ENCODE measurements at places on chromosomes 3 and 15. TPM values are rescaled to one million over a fixed set of nuclear protein-coding genes. Genes with fewer than 3 reads are reported as not detected.

DNA sequence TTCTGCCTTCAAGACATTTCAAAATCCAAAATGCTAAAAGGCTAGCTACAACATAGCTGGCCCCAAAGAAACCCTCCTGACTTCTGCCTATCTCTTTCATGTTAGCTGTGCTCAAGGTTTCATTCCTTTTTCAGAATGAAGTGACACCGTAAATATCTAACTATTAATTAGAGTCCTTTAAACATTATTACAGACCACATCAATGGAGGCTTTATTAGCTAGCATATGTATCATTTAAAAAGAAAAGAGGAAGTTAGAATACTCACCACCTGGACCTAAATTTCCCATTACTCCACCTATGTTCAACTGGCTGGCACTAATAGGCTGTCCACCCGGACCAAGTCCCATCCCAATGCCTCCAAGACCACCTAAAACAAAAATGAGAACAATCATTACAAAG, 24.6 kb downstream of the MYEF2 start:
- DNase-seq: no peak

Gene ROBO1
- total RNA-seq: 2.0 TPM

DNA sequence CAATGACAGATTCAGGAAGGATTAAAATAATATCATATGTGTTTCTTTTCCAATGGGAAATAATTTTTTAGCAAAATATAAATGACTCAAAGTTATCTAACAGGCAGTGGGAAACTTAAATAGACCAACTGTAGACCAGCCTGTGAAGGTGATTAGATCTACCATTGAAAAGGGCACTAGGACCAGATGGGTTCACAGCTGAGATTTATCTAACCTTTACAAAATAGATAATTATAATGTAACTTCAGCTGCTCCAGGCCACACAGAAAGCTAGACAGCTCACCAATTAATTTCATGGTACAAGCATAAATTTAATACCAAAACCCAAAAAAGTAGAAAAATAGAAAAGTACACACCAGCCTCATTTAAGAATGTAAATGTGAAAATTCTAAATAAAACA, 240.4 kb upstream of the MRPL3 start:
- no peak for DNase-seq

Gene UBE2Q2
- 42.9 TPM for total RNA-seq

GRCh38 chr3:50163572-50164455, 8.7 kb downstream of the SEMA3F start:
- DNase-seq: peak; percentile 86

GRCh38 chr15:42737529-42738328, 801 bp upstream of the CDAN1 start:
- DNase-seq: peak; percentile 35

DNA sequence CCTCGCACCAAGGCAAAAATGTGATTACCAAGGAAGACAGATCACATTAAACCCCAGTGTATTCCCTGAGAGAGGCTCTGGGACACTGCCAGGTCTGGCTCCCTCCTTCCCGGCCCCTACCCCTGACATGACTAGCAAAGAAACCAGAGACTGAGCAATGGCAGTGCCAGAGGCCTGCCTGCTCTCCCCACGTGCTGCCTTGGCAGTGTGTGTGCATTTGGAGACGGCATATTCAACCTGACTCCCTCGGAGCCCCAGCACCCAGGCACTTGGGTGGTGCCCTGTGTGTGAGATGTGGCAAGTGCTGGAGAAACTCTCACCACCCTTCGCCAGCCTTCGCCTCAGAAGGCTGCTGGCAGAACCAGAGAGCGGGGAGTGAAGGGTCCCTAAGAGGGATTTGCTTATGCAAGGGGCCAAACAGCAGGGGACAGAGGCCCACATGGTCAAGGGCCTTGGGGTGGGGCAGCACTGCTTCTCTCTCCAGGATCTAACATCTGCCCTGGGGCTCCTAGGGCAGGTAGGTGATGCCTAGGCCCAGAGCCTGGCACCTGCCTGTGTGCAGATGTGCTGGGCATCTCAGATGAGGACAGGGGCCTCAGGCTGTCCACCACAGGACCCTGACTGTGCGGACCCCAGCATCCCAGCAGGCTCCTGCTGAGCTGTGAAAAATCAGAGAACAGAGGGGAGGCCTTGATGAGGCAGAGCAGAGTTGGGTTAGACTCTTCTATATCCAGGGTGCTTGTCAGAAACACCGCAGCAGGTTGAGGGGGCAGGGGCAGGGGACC, 23.6 kb upstream of the PLXNA1 start:
- DNase-seq: no peak

GRCh38 chr3:115638991-115639390, 15.7 kb downstream of the GAP43 start:
- no peak for DNase-seq

Gene AGTR1
- total RNA-seq: 10.3 TPM

DNA sequence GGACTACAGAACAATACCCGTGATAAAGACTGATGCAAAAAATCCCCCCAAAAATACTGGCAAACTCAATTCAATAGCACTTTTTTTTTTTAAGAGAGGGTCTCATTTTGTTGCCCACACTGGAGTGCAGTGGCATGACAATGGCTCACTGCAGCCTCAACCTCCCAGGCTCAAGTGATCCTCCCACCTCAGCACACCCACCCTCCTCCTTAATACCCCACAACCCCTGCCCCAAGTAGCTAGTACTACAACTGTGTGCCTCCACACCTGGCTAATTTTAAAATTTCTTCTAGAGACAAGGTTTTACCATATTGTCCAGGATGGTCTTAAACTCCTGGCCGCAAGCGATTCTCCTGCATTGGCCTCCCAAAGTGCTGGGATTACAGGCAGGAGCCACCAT, 11.4 kb downstream of the TOP2B start:
- DNase-seq: no peak
